ENCODE measurements at places on chromosomes 11 and 22. TPM values are rescaled to one million over a fixed set of nuclear protein-coding genes. Genes with fewer than 3 reads are reported as not detected.

Gene GVQW3
- total RNA-seq, result 1.9 TPM

Gene TEX12
- total RNA-seq, result 0.62 TPM

GRCh38 chr11:94028436-94028835 lies 7.3 kb downstream of the HEPHL1 start:
- DNase-seq, result no peak

- no peak for DNase-seq
These were observed 55.4 kb upstream of the LINC01488 start for GRCh38 chr11:69425895-69426544.

GRCh38 chr11:132848336-132848735 lies 684.0 kb downstream of the OPCML start:
- no peak for DNase-seq

- DNase-seq, result no peak
These were observed 427.3 kb downstream of the TENM4 start for GRCh38 chr11:79013509-79013908.

GRCh38 chr11:113048820-113049768 lies 87.9 kb downstream of the NCAM1 start:
- DNase-seq, result no peak

DNA sequence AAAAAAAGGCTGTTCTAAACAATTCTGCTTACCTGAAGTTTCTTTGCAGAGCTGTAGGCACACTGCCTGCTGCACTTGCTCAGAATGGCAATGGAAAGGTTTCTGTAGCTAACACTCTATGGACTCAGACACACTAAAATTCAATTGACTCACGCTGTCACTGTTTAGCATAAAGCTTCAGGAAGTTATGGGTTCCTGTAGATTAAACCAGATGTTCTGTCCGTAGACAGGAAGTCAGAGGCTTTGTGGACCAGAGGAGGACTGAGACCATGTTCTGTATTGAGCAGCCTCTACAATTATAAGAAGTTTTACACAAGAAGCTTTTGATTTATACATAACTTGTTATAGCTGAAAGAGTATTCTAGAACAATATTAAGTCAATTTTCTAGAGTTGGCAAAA lies 70.4 kb downstream of the GLYATL1 start:
- no peak for DNase-seq

DNA sequence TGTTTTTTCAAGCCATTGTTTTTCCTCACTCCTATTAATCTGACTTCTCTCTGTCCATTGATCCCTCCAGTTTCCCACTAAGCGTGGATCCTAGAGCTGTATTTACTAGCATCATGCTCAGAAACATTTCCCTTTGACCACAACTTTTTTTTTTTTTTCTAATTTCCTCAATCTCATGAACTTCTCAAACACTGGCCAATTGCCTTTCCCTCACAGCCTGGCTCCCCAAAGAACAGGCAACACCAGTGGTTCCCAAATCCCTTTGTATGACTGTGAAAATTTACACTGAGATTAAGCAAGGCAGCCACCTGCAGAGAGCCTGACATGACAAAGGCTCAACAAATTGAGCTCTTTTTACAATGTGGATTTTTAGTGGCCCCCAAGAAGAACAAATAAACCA lies 1.4 kb upstream of the TPP1 start:
- no peak for DNase-seq

GRCh38 chr11:73114835-73115220 lies 27.3 kb downstream of the FCHSD2 start:
- no peak for DNase-seq
